KG1 (cell line): ENCODE measurements at places on chromosomes 12 and 14.

GRCh38 chr12:44875954-44876543 lies at the start of gene NELL2:
TSS of gene NELL2 (minus strand) at chr12:44876315. CDS start at chr12:44875869, 446 bp downstream.
- no peak for DNase-seq

- no peak for DNase-seq
Measured at GRCh38 chr12:30805959-30806358, 51.2 kb upstream of the CAPRIN2 start.

- no peak for DNase-seq
Measured at GRCh38 chr12:713281-713875, 39.0 kb upstream of the WNK1 start.

DNA sequence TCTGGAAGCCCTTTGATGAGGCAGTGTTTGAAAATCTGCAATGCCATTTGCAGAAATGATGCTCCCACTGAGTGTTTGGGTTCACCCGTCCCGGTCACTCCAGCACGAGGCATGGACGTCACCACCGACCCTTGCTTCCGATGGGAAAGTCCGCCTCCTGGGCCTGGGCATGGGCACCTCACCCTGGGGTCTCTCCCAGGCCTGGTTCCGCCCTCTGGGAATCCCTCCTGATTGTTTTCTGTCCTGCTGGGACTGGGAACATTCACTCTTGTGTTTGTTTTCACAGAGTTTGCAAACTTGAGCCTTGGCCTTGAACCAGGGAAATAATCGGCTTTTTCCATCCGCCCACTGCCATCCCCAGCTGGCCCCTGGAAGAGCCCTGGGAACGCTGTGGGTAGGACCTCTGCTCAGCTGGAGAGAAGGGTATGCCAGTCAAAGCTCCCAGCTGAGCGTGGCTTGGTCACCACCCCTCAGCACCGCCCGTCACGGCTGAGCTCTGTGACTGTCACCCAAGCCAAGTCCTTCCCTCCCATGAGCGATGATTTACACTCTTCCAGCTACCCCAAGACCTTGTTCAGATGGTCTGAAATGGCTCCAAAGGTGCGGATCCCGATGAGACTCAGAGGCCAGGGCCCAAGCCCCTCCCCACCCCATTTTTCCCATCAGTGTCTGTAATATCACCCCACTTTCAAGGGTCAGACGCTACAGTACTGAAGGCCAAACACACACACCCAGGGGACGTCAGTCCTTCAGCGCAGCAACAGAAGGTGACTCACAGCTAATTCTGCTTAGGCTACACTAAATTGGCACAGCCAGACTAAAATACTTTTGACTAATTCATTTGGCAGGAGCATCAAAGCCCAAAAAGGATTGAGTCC lies 34.1 kb upstream of the FZD10 start:
- no peak for DNase-seq

GRCh38 chr14:103104654-103105452 lies 10.3 kb downstream of the EXOC3L4 start:
- DNase-seq, result peak; percentile 29

- DNase-seq, result no peak
Measured at GRCh38 chr14:95313707-95314106, 6.0 kb downstream of the CLMN start.

DNA sequence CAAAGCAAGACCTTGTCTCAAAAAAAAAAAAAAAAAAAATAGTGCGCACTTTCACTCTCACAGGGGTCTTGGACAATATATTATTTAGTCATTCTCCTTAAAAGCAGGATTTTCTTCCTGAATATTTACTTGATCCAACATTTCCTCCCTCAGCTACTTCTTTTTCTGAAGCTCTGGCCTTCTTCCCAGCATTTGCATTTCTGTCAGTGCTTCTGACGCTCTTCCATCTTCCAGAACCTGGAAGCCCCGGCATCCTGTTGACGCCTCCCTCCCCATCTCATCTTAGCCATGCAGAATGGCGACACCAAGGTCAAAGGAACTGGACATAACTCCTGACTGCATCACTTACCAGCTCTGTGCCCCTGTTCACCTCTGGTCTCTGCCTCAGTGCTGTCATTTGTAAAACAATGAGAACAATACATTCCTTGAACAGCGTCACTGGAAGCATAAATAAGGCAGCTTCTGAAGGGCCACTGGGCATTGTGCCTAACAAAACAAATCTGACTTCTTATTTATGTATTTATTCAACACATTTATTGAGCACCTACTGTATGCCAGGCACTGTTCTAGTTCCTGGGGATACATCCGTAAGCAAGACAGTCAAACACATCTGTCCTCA lies 90.9 kb upstream of the MDM1 start:
- no peak for DNase-seq

- no peak for DNase-seq
Measured at GRCh38 chr14:58107041-58107440, 45.0 kb downstream of the ARMH4 start.

- no peak for DNase-seq
Measured at GRCh38 chr14:93045211-93045674, 70.5 kb downstream of the ITPK1 start.

- no peak for DNase-seq
Measured at GRCh38 chr12:114744691-114745090, 60.7 kb upstream of the TBX3 start.

DNA sequence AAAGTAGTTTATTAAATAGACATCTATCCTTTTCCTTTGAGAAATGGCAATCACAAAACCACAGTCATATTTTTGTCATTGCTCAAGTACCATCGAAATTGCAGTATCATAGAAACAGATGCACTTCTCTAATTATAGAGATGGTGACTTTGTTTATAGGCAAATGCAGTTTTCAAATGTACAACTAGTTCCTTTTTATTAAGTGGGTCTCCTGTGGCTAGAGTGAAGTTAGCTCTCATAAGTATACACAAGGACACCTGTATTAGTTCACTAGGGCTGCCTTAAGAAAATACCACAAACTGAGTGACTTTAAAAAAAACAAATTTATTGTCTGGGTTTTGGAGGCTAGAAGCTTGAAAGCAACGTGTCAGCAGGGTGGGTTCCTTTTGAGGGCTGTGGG lies 62.8 kb downstream of the OTOGL start:
- DNase-seq, result no peak

DNA sequence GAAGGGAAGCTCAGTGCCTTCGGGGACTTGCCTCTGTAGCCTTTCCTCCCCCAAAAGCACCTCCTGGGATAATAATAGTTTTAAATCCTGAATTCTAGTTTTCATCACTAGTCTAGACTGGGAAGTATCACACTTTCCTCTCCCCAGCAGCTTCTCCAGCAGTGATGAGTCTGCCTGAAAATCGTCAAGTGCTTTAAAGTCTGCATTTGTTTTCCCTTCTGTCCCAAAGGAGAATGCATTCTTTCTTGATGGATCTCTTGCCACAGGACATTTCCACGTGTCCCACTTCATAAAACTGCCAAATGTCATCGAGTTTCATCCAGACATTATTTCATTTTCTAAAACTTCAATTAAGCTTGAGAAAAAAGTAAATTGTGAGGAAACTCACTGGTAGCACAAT lies 15.0 kb downstream of the CSRP2 start:
- no peak for DNase-seq

GRCh38 chr12:95857799-95858198 lies 953 bp upstream of the SNRPF start:
- DNase-seq, result no peak

DNA sequence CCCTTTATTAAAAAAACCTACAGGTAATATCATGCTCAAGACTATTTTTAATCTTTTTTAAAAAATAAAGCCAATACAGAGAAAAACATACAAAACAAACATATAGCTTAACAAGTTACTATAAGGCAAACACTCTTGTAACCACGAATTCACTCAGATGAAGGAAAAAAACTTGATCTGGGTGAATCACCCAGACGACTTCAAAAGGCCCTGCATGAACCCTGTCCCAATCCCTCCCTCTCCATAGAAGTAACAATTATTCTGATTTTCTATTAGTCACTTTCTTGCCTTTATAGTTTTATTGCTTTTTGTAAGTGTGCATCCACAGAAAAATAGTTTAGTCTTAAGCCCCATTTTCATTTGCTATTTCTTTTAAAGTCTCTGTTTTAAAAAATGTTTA lies 72.6 kb downstream of the LRP6 start:
- no peak for DNase-seq

DNA sequence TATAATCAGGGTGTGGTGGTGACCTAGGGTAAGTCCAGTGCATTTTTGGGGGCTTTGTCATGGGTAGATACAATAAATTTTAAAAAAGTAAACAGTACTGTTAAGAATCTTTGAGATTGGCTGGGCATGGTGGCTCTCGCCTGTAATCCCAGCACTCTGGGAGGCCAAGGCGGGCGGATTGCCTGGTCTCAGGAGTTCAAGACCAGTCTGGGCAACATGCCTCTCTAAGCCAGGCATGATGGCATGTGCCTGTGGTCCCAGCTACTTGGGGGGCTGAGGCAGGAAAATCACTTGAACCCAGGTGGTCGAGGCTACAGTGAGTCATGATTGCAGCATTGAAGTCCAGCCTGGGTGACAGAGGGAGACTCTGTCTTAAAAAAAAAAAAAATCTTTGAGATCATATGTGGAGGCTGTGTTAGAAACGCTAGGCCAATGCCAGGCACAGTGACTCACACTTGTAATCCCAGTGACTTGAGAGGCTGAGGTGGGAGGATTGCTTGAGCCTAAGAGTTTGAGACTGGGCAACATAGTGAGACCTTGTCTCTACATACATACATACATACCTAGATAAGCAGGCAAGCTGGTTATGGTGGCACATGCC lies 67.7 kb downstream of the PRKCH start:
- DNase-seq, result no peak

DNA sequence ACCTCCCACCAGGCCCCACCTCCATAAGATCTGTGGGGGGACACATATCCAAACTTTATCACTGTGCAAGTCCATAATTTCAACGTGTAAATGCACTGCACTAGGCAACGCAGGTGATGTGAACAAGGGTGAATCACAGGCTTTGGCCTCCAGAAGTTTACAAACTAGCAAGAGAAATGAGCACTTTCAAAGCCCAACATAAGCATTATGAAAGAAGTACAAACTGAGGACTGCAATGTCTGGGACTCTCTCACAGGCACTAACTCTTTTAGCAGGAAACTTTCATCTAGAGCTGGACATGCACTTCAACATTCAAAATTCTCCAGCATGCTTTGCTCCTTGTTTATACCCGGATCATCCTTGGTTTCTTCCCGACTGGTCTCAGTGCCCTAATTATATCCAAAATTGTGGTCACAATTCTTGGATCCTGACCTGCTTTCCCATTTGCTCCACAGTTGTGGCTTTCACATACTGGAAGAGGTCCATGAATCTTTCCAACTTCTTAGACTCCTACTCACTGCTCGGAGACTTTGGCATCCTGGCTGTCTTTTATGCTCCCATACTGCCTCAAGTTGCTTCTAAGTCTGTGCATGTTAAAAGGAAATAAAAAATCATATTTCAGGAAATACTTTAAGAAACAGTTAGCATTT lies 44.9 kb upstream of the STRAP start:
- DNase-seq, result no peak

- no peak for DNase-seq
Measured at GRCh38 chr12:88865537-88865936, 285.3 kb upstream of the KITLG start.

GRCh38 chr12:22282283-22282682 lies 52.2 kb downstream of the ST8SIA1 start:
- no peak for DNase-seq

GRCh38 chr12:101637936-101638335 lies 43.2 kb downstream of the MYBPC1 start:
- no peak for DNase-seq

- no peak for DNase-seq
Measured at GRCh38 chr12:125688881-125689280, 623.6 kb downstream of the AACS start.

- no peak for DNase-seq
Measured at GRCh38 chr14:93987815-93988476, 9.2 kb upstream of the CCDC197 start.

GRCh38 chr14:23763394-23763793 lies 127.2 kb downstream of the DHRS2 start:
- no peak for DNase-seq

- DNase-seq, result no peak
Measured at GRCh38 chr12:13164921-13165616, 31.5 kb upstream of the EMP1 start.
